NCI-H1105 treated with DMSO at 0.1 percent for 48 hours (cell line): ENCODE measurements at places on chromosomes 7 and 10.
A peak's percentile ranks its signal among the peaks of the same experiment; 100 is the strongest.

DNA sequence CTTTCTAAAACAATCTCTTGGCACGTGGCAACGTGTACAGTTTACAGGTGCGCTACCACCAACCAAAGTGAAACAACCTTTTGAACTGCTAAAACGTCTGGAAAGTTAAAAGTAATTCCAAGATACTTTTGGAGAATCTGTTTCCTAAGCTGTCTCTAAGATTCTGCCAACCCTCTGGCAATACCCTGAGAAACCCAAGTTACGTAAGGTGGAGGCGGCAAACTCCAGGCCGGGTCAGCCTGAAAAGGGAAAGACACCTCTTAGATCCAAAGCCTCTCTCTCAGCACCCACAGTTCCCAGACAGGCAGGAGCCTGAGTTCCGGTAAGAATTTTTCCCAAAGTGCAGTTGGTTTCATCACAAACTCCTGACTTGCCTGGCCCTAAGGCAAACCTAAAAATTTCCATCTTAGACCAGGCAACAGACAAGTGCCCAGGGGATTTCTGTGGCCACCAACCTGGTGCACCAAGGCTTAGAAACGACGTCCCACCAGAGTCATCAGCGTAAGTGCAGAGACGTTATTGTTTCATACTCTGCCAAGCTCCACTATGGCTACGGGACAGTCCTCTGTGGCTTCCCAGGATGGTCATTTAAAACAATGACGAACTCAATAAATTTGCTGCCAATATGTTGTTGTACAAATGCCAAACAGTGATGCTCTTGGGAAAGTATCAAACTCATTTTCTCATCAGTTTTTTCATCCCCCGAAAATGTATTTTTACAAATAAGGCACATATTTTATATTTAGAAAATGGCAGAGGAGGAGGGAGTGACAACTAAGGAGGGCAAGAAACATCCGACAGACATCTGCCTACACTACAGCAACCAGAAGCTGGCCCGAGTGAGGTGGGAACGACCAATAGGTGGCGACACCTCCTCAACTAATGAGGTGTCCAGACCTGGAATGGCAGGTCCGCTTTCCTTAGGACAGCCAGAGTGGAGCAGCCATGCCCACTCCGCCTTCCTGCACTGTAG is 205.8 kb upstream of the FRMD4A start:
- DNase-seq: no peak

GRCh38 chr7:105487579-105488571 is 34.2 kb downstream of the PUS7 start:
- peak; percentile 25 for DNase-seq

GRCh38 chr10:47330804-47331203 is 8.6 kb downstream of the GDF2 start:
- no peak for DNase-seq

DNA sequence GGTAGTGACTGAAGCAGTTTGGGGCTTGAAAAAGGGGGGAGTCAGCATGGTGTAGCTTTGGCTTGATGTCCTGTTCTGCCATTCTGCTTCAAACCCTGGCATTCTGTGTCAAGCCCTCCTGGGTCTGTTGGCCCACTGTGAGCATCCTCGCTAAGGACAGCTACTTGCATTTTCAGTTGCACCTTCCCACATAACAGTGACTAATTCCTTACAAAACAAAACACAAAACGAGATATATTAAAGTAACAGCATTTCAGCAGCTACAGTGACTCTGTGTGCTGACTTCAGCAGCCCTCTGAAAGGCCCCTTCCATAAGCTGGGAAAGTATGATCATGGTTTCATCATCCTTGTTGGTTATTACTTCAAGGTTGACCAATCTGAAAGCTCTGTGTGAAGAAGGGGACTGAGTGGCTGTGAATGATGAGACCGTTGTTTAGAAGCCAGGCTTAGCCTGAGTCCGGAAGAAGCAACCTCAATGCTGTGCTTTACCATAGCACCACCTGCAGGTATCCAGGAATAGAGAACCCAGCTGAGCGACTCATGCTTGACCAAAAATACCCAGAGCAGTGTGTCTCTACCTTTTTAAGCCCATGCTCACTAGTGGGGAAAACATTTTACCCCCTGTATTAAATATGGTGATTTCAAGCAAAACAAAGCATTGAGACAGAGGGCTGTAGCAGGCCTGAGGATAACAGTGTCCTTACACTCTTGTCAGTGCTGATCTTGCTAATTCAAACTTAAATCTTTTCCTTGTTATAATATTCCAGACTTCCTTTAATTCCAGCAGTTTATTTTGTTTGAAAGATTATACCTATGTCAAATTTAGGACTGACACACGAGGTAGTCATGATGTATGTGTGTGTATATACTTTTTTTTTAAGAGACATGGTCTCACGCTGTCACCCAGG is 42.6 kb upstream of the CC2D2B start:
- peak; percentile 14 for DNase-seq

DNA sequence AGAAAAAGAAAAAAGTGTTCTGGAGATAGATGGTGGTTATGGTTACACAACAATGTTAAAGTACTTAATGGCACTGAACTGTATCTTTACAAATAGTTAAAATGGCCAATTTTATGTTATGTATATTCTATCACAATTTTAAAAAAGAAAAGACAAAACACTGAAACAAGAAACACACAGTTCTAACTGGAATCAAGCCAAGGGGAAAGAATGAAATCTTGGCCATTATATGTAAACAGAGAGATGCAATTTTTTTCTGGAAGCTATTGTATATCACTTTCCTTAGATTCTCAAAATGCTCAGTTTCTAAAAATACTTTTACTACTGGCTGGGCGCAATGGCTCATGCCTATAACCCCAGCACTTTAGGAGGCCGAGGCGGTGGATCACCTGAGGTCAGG is 4.1 kb downstream of the COA1 start:
- DNase-seq: no peak

- no peak for DNase-seq
Observed at GRCh38 chr7:139830782-139831501, 1.9 kb downstream of the TBXAS1 start.

DNA sequence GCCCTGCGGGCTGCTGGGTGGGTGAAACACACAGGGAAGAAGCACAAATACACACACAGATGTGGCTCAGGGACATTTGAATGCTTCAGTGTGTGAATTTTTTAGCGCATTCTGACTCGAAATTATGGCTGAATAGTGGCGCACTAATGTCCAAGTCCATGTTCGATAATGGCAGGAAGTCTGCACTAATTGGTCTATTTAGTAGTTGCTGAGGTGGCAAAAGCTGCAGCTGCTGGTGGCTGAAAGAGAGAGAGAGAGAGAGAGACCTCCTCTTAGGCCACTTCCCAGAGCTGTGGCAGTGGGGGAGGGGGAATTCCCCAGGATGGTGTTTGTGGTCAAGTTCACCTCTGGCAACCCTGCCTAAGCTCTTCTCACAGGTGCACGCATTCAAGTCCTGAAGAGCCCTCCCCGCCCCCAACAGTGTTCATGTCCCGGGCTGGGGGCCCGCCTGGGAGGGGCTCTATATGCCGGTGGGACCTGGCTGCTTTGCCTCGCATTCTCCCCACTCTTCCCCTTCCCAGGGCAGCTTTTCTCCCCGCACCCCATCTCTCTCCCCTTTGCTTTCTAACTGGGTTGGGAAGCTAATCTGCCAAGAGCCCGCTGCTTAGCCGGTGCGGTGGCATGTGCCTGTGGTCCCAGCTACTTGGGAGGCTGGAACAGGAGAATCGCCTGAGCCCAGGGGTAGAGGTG is 6.0 kb upstream of the MNX1 start:
- DNase-seq: peak; percentile 18

- DNase-seq: no peak
Observed at GRCh38 chr7:45979275-45980180, 58.5 kb upstream of the IGFBP3 start.

- DNase-seq: no peak
Observed at GRCh38 chr10:110525349-110526260, 27.9 kb downstream of the DUSP5 start.

DNA sequence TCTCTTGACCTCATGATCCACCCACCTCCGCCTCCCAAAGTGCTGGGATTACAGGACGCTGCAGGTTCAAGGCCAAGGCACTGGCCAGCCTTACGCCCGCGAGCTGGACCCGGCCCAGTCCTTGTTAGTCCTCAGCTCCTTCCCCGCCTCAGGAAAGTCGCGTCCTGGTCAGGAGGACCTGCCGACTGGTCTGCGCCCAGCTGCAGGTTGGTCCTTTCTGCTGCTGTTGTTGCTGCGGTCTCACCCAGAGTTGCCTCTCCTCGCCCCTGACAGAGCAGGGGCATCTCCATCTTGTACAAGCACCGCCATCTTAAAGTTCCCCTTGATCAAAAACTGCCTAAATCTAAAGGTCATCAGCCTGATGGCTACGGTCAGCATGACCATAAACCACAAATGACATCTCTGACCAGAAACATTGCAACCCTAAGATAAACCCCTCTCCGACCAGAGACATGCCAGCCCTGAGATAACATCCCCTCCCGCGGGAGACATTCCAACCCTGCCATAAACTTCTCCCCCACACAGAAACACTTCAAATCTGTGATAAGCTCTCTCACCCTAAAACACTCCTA is 13.9 kb upstream of the BMS1 start:
- no peak for DNase-seq

DNA sequence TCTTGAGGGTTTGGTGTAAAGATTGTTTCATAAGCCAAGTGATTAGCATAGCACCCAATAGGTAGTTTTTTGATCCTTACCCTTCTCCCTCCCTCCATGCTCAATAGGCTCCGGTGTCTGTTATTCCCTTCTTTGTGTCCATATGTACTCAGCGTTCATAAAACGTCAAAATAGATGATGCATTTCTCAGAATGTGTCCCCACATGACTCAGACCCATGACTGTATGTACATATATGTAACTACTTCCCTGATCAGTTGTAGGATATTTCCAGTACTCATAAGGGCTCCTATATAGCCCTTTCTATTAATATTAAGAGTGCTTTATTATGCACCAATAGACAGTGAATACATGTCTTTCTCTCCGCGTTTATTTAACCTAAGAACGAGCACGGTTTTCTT is 466.9 kb downstream of the KIF20B start:
- no peak for DNase-seq

DNA sequence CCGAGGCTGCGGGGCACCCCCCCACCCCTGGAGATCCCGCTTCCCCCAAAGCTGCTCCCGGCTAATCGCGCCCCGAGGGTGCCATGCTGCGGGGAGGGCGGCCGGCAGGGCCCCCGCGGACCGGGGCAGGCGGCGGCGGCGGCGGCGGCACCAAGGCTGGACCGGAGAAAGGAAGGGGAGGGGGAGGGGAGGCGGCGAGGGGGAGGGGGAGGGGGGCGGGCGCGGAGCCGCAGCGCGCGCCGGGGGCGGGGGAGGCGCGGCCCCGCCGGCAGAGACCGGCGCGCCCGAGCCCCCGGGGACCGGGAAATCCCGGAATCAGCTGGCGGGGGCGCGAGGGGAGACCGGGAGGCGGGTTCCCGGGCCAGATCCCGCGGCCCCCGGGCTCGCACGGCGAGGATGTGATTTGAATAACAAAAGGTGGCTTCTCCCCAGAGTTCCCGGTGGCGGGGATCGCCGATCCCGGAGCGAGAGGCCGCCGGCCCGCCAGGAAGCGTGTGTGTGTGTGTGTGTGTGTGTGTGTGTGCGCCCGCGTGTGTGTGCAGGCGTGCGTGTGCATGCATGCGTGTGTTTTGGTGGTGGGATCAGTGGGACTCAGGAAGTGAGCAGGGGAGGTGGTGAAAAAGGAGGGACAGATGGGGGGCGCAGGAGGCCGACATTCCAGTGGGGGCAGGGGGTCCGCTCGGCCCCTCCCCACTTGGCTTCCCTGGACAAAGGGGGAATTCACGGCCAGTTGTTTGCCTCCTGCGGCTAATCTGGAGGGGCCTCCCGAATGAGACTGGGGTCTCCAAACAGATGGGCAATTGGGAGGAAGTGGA is 99.5 kb downstream of the HIP1 start:
- DNase-seq: peak; percentile 36

GRCh38 chr10:115129752-115130151 is 36.6 kb downstream of the ATRNL1 start:
- DNase-seq: peak; percentile 22
